ENCODE measurements at places on chromosomes 6 and 20.

DNA sequence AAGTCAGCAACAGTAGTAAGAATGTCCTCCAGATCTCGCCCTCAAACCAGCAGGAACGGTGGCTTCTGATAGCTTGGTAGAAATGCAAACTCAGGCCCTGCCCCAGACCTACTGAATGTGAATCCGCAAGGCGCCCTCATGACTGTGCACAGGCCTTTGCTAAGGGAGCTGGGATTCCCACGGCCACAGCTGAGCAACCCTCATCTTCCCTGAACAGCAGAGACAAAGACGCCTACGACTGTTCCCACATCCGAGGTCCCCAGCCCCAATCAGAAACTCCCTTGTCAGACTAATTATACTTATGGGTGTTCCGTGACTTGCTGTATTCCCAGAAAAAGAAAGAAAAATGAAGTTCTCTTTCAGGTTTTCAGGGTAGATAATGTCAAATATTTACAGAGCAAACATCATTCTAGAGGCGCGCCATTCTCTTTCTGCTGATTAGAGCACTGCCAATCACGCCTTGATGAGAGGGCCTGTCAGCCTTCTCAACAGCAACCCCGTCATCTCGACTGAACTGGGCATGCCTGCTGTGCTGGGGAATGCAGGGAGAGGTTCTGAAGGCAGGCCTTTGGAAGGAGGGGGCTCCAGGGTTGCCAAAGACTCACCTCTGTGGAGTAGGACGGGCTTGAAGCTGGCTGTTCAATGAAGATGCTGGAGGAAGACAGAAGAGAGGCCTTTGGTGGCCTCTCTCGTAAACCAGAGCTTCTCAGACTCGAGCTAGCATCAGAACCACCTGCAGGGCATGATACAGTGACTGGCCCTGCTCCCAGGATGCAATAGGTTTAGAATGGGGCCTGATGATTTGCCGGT is 79.9 kb downstream of the ZNF217 start:
- DNase-seq, result no peak

GRCh38 chr20:44209686-44210405 is 725 bp downstream of the OSER1 start:
- peak; percentile 49 for DNase-seq

GRCh38 chr6:25306379-25306778 is 27.2 kb downstream of the CARMIL1 start:
- DNase-seq, result no peak

GRCh38 chr6:23532227-23532626 is 593.8 kb upstream of the NRSN1 start:
- DNase-seq, result no peak

DNA sequence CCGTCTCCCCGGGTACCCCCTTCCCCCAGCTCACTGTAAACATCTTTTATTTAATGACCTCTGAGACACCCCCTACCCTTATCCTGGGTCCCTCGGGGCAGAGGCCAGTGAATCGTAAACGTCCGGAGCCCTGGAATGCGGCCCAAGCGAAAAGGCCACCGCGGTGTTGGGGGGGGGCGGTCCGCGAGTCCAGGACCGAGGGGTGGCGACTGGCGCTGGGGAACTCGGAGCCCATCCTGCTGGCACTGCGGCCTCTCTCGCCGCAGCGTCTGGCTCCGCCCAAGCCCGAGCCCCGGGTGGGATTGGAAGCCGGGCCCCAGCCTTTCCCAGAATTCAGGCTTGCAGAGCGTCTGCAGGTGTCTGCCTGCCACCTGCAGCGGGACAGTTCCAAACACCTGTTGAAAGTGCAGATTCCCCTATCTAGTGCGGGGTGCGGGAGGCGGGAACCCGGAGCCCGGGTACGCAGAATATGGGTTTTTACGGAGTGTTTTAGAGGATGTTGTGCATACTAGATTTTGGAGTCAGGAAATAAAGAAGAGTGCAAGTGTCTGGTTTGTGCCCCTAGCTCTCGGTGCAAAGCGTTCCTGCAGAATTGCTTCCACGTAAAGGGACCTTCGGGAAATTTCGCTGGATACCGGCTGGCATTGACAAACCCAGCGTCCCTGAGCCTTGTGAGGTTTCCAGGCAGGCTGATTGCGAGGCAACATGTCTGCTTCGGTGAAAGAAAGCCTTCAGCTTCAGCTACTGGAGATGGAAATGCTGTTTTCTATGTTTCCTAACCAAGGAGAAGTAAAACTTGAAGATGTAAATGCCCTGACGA is 800 bp downstream of the RWDD2A start:
- DNase-seq, result peak; percentile 10

DNA sequence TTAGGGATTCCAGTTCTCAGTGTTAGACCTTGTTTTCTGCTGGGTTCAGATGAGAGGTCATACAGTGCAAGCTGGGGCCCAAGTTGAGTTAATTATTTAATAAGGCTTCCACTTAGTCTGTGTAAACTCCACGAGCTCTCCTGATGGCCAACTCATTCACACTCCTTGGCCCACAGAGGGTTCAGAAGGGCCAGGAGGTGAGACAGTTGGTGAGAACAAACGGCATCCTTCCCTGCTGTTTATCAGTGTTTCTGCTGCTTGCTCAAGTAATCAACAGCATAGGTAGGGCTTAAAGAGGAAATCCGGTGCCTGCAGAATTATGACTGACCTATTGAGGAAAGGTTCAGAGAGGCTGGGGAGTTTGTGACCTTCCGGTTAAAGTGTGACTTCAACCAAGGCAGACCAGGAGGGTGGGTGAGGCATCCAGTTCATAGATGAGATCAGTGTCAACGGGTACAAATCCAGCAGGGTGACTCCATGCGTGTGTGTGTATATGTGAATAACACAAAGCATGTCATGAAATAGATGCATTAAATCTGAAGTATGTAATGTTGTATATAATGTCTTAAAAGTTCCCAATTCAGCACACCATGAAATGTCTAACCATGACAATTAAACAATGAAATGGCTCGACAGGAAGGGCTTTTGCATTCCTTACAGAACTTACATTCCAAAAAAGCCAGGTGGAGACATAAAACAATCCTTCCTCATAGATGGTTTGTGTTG is 37.4 kb upstream of the BCAS1 start:
- DNase-seq, result no peak

DNA sequence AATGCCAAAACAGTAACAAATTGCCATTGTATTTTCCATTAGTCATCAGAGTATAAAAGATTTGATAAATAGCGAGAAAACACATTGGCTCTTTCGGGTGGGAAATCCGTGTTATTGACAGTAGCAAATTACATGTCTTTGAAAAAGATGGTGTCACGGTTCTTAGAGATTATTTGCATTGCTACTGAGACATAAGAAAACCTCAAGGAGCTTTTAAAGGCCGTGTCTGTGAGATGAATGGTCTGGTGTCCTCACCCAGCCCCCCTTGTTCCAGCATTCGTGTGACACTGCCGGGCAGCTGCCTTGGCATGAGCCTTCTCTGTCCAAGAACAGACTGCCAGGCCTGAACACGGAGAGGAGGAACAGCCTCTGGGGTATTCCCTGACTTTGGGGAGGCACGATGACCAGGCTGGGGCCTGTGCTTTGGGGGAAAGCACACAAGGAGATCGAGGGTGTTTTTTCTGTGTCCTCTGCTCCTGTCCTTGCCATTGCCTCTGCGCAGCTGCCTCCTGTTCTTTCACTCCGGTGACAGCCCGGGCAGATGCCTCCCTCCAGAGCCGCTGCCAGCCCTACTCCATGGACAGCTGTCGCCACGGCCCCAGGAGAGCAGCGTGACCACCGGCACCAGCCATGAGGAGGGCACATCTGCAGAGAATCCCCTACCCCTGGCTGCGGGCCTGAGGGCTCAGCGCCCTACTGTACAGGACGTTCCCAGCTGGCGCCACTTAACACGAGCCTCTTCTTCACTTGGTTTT is 167.7 kb upstream of the CDYL start:
- DNase-seq, result no peak

DNA sequence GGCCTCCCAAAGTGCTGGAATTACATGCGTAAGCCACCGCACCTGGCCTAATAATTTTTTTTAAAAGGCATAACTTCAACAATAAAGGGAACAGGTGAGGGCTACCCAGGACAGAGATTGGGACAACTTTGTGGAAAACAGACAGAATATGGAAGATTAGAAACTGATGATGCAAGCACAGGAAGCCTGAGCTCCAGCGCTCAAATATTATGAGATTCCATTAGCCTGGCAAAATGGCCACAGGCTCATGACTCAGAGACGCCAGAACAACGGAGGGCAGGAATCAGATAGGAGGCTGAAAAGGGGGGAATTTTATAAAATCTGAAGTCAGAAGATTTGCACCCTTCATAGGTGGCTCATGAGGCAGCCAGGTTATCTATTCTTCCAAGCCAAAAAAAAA is 103.1 kb upstream of the MRPS10 start:
- DNase-seq, result no peak

Data from erythroblast (primary cell).